Neural progenitor cell (in vitro differentiated cells): ENCODE measurements at places on chromosomes 1 and 21. TPM values are rescaled to one million over a fixed set of nuclear protein-coding genes. Genes with fewer than 3 reads are reported as not detected.
A peak's percentile ranks its signal among the peaks of the same experiment; 100 is the strongest.

DNA sequence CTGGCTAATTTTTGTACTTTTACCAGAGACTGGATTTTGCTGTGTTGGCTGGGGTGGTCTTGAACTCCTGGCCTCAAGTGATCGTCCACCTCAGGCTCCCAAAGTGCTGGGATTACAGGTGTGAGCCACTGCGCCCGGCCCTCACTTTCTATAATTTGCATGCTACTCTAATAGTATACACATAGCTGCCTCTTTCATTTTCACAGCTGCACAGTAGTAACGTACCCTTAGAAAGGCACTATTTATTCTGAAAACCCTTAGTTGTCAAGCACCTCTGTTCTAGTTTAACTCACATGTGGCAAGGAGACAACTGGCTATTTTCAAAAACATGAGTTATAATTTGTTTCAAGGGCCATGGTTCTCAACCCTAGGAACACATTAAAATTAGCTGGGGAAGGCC is 17.2 kb downstream of the TPM3 start:
- DNase-seq: no peak

GRCh38 chr1:42433369-42433768 is 22.5 kb downstream of the ZMYND12 start:
- no peak for DNase-seq

GRCh38 chr21:45103971-45104520 is 29.7 kb downstream of the ADARB1 start:
- DNase-seq: no peak

DNA sequence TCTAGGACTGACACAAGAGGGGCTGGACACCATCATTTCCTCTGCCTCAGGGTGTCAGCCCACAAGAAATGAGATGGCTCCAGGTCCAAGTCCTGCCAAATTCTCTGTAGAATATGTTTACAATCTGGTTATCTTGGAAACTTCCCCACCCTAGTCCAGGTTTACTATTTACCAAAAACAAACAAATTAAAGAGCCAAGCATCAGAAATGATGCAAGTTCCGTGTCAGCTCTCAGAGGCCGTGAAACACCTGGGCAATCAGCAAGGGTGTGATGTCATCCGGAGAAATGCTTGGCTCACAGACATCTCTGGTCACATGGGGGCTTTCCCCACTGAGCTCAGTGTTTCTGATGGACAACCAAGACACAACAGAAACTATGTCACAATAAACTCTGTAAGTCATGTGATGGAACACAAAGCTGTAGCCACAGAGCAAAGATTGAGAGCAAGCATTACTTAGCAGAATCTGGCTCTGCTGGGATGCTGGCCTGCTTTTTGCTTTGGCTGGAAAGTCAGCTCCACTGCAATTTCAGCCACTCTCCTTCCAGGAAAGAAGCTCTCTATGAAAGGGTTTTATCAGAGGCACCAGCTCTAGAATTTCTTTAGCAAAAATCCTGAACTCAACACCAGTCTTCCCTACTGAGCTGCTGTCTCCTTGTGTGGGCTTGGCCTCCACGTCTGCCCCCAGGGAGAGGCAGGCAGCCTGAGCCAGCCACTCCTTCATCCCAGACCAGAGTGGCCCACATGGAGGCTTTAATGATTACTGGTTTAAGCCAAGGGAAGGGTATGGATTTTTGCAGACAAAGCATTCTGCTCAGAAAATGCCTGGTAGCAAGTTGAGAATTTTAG is 55.9 kb downstream of the NENF start:
- DNase-seq: peak; percentile 31

GRCh38 chr1:192805832-192806323 is 3.0 kb upstream of the RGS2 start:
- peak; percentile 36 for DNase-seq

GRCh38 chr1:192626366-192627179 is 9.4 kb upstream of the RGS13 start:
- DNase-seq: no peak

DNA sequence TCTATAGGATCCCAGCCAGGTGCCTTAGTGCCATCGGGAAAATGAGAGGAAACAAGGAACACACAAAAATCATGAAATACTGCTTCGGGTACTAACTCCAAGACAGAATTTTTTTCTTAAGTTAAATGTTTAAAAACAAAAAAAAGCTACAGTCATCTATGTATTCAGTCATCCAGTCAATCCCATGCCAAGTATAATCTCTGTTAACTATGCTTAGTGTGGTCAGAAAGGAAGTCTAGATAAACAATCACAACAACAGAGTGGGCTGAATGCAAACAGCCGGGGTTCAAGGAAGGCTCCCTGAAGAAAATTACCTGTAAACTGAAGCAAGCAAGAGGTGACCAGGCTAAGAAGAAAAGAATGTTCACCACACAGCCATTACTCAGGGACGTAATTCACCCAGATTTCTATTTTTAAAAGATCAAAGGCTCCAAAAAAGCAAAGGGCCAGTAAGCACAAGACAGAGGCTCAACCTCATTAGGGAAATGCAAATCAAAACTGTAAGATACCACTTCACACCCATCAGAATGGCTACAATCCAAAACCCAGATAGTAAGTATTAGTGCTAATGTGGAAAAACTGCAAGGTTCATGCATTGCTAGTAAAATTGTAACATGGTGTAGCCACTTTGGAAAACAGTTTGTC is 53.0 kb downstream of the RERE start:
- DNase-seq: no peak

GRCh38 chr1:29256394-29256793 is 20.1 kb downstream of the PTPRU start:
- DNase-seq: peak; percentile 30

DNA sequence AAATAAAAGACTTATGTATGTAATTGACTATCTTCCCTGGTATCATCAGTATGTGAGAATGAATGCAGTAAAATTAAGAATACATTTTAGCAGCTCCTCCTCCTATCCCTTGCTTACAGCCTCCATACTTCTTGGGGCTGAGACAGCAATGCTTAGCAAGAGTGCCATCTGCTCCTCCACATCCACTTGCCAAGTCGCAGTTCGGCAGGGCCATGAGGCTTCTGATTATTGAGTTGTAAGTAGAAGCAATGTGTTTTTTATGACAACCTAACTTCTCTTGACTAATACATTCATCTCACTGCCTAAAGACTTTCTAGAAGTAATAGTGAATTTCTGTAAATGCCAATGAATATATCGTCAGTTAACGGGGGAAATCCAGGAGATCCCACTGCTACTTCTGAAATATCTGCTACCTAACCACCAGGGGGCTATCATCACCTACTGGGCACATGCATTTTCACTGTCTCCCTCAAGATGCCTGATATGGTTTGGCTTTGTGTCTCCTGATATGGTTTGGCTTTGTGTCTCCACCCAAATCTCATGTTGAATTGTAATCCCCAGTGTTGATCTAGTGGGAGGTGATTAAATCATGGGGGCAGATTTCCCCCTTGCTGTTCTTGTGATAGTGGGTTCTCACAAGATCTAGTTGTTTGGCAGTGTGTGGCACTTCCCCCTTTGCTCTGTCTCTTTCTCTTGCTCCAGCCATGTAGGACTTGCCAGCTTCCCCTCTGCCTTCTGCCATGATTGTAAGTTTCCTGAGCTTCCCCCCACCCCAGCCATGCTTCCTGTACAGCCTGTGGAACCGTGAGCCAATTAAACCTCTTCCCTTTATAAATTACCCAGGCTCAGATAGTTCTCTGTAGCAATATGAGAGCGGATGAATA is 59.6 kb downstream of the EXTL2 start:
- peak; percentile 9 for DNase-seq

- DNase-seq: no peak
These were observed 99.6 kb downstream of the ZBTB18 start for GRCh38 chr1:244150665-244151064.

DNA sequence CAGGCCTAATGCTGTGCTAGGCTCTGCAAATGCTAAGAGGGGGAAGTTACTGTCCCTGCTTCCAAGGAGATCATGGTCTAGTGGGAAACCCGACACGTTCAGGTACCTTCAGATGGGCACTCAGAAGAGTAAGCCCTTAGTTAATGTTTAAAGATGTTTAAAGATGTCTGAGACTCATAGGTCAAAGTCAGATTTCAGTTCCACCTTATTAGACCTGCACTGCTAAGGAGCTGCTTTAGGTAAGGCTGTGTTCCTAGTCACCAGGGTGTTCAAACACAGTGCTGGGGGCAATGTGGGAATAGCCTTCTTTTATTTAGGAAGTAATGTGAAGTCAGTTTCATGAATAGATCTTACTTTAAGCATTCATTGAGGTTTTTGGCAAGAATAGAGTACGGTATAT is 3.8 kb upstream of the RUSC1 start:
- no peak for DNase-seq

DNA sequence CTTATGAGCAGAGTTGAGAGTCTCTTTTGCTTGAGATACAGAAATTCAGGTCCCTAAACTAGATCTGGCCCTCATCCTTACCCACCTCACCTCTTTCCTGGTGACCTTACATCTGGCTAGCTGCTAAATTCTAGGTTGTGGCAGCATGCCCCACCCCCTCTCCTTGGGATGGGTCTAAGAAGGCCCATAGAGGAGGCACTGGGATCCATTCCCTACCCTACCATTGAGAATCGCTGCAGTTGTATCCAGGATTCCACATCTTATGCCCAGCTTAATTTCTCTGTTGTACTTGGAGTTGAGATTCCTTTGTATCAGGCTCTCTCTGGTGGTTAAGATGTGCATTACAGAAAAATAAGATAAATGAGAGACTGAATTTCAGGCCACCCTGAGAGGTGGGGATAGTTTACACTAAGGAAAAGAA is 9.5 kb upstream of the TMEM39B start:
- no peak for DNase-seq

DNA sequence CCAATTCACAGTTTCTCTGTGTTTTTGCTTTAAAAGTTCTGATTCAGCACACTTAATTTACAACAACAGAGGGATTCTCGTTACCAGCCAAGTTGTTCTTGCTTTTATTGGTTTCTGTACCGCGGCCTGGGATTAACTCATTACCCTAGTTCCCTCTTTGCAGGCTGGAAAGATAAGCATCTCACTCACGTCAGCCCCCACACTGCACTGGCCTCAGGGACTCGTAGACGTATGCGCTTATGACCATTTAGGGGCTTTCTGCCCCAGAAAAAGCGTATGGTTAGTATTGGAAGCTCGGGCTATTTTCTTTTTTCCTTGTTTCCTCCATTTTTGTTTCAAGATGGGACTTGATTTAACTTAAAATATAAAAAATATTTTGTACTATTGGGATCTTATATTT is 76.0 kb downstream of the POFUT2 start:
- no peak for DNase-seq

- DNase-seq: no peak
These were observed 12.0 kb upstream of the A3GALT2 start for GRCh38 chr1:33332881-33333280.

- no peak for DNase-seq
These were observed 3.3 kb upstream of the ALG14 start for GRCh38 chr1:95076034-95076433.

GRCh38 chr1:159315381-159315780 is 13.2 kb downstream of the FCER1A start:
- no peak for DNase-seq

DNA sequence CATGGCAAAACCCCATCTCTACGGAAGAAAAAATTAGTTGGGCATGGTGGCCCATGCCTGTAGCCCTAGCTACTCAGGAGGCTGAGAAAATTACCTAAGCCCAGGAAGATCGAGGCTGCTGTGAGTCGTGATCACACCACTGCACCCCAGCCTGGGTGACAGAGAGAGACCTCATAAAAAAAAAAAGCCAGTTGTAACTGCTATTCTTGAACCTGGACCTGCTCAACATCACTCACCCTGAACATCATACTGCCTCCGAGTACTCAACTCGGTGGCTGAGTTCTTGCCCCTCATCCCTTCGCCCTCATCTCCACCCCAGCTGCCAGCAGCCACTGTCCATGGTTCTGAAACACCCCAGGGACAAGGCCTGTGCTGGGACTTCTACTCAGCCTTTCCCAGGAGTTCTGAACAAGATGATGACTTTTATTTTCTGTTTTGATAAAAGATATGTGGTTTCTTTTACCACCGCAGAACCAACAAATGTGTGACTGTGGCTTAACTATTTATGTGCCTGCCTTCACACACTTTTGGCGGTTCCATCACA is 5.4 kb upstream of the DISP3 start:
- peak; percentile 85 for DNase-seq

DNA sequence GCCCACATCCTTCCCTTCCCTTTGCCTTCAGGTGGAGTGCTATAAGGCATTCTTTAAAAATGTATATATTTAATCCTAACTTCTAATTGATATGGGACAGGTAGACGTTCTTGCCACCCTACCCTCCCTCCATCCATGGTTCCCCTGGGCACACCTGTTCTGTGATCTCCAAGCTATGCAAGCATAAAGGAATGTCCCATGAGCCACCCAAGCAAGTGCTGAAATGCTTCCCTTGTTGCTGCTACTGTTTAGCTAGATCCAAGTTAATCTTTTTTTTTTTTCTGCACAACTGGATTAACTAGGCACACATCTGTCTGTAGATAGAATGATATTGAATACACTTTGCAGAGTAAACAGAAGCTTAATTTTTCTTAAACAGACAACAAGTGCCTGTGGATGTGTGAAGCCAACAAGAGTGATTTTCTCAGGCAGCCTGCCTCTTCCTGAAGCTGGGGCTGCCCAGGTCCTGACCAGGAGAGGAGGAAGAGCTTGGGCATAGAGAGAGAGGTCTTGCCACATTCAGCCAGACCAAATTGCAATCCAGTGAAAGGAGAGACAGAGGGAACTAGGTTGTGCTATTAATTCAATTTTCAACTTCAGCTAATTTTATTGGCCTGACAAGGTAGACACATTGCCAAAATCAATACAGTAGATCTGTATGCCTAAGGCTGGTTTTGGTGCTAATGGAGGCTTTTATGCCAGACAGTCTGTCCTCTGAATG is 28.2 kb upstream of the ATP1B1 start:
- no peak for DNase-seq

DNA sequence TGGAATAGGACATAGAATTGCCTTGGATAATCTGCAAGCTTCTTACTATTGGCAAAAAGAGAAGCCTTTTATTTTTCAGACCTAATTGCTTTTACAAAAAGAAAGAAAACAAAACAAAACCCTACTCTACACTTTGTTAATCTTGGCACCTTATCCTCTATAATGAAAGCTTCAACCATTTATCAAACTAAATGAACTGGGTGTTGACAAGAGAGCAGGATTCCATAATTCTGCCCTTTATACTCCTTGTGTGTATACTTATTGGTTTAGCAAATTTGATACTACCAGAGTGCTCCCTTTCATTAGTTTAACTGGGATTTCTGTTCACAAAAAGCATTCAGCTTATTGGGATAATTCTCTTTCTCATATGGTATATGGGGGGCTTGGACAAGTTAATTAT is 3.0 kb upstream of the TMCC2 start:
- no peak for DNase-seq

DNA sequence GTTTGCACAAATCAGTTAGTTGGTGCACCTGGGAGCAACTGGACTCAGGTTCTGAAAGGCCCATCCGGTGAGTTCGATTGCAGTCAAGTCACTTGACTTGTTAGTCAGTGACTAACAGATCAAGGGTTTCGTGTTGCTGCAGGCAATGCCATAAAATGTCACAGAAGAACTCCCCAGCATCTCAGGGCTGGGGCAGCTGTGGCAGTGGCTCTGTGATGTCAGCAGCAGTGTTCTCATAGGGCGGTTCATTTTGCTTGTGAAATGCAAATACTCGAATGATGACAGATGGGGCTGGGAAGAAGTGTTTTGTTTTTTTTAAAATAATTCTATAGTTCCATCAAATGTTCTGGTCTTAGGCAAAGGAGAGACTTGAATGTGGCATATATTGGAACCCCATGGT is 287.8 kb downstream of the LMX1A start:
- no peak for DNase-seq

Gene CFHR4
- not detected in 2 replicates for total RNA-seq

Gene CHRM3
- total RNA-seq: 2.4 and 4.5 TPM in 2 replicates

Gene RNU1-2
- under 0.01 TPM in 2 replicates for total RNA-seq

Gene NTNG1
- total RNA-seq: 0.62 and 0.79 TPM in 2 replicates

Gene LIPI
- total RNA-seq: not detected in 2 replicates

Gene OLFML3
- total RNA-seq: 13.4 and 19.3 TPM in 2 replicates

Gene HSF2BP
- 0.71 and 1.1 TPM in 2 replicates for total RNA-seq

Gene TNFRSF14
- total RNA-seq: 0.65 TPM in 1 of 2 replicates, not detected in the other
